ENCODE measurements at places on chromosomes 7 and 10. TPM values are rescaled to one million over a fixed set of nuclear protein-coding genes. Genes with fewer than 3 reads are reported as not detected.
A peak's percentile ranks its signal among the peaks of the same experiment; 100 is the strongest.

- no peaks in the 10 kb centered on the region for H3K36me3 ChIP-seq
- H3K27me3 ChIP-seq = no peaks in the 10 kb centered on the region
- peaks cover 5% of the 10 kb centered on the region for H3K4me1 ChIP-seq
- H3K27ac ChIP-seq = no peak overlapping the region
- no peak overlapping the region for H3K4me3 ChIP-seq
These were observed 6.1 kb downstream of the NPY start for GRCh38 chr7:24290004-24290641.

GRCh38 chr10:103917302-103918052, 507 bp downstream of the STN1 start:
- no peaks in the 10 kb centered on the region for H3K36me3 ChIP-seq
- peaks cover 36% of the 10 kb centered on the region for H3K4me1 ChIP-seq
- peak overlapping the region; percentile 79 for H3K27ac ChIP-seq
- peak overlapping the region; percentile 89 for H3K4me3 ChIP-seq

- no peaks in the 10 kb centered on the region for H3K36me3 ChIP-seq
- H3K4me3 ChIP-seq = no peak overlapping the region
- no peak overlapping the region for H3K27ac ChIP-seq
- no peak for DNase-seq
- H3K4me1 ChIP-seq = no peaks in the 10 kb centered on the region
- no peaks in the 10 kb centered on the region for H3K27me3 ChIP-seq
These were observed 330.4 kb downstream of the KIF20B start for GRCh38 chr10:90031776-90032175.

GRCh38 chr7:50396856-50397255, 53.3 kb downstream of the FIGNL1 start:
- H3K27me3 ChIP-seq = no peaks in the 10 kb centered on the region
- peak overlapping the region; percentile 73 for H3K27ac ChIP-seq
- no peak for DNase-seq
- H3K4me1 ChIP-seq = peaks cover 66% of the 10 kb centered on the region
- no peak overlapping the region for H3K4me3 ChIP-seq

- no peak for DNase-seq
- no peak overlapping the region for H3K27ac ChIP-seq
- H3K27me3 ChIP-seq = no peaks in the 10 kb centered on the region
- no peaks in the 10 kb centered on the region for H3K4me1 ChIP-seq
- no peak overlapping the region for H3K4me3 ChIP-seq
- H3K36me3 ChIP-seq = no peaks in the 10 kb centered on the region
These were observed 109.4 kb upstream of the FAM133B start for GRCh38 chr7:92699560-92699959.

GRCh38 chr10:125165584-125166573, 5.5 kb upstream of the CTBP2 start:
- no peak overlapping the region for H3K4me3 ChIP-seq
- no peak for DNase-seq
- H3K27ac ChIP-seq = no peak overlapping the region
- H3K4me1 ChIP-seq = no peaks in the 10 kb centered on the region
- H3K36me3 ChIP-seq = no peaks in the 10 kb centered on the region

DNA sequence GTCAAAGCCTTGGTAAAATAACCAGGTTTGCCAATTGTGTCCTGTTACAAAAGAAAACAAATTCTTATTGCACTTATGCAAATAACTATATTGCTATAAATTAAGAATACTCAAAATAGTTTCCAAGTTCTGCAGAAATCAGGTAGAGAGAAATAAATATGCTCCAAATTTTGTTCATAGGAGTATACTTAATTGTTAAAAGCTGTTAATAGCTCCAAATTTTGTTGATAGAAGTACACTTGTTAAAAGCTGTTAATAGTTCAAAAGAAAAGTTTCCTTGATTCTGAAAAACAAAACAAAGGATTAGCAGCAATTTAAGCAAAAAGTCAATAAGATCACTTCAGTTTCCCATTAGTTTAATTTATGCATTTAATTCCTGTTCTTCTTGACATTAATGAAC, 46.4 kb upstream of the ZNF138 start:
- no peak for DNase-seq
- no peak overlapping the region for H3K27ac ChIP-seq
- no peaks in the 10 kb centered on the region for H3K4me1 ChIP-seq
- H3K36me3 ChIP-seq = no peaks in the 10 kb centered on the region
- H3K4me3 ChIP-seq = no peak overlapping the region
- no peaks in the 10 kb centered on the region for H3K27me3 ChIP-seq

DNA sequence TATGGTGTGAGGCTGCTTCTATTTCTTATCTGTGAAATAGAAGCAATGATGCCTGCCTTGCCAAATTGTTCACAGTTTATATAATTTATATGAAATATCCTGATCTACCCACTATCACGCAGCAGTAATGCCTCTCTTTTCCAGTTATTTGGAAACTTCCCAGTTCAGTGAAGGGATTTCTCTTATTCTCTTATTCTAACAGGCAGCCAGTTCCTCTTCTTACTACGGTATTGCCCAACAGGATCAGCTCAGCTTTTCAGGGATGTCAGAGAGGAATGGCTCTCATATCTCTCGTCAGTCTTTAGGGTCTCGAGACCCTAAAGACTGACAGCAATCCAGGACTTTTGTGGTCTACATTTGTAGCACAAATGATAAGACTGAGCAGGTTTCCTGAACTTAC, 215.6 kb downstream of the CREB5 start:
- no peaks in the 10 kb centered on the region for H3K4me1 ChIP-seq
- H3K27ac ChIP-seq = no peak overlapping the region
- no peak for DNase-seq
- H3K4me3 ChIP-seq = no peak overlapping the region

DNA sequence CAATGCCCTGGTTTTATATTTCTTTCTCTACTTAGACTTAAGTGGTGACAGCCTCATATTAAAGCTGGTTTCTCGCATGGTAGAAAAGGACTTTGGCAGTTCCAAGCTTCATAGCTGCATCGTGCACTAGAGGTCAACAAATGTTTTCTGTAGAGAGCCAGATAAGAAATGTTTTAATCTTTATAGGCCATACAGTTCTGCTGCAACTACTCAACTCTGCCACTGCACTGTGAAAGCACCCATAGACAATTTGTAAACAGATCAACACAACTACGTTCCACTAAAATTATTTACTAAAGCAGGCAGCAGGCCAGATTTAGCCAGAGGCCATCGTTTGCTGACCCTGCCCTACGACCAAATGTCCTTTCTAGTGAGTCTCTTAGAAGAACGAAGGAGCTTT, 36.7 kb downstream of the CSGALNACT2 start:
- H3K36me3 ChIP-seq = peaks cover 13% of the 10 kb centered on the region
- H3K4me3 ChIP-seq = no peak overlapping the region
- H3K4me1 ChIP-seq = peaks cover 9% of the 10 kb centered on the region
- no peaks in the 10 kb centered on the region for H3K27me3 ChIP-seq

GRCh38 chr10:64040781-64041180, 519.6 kb downstream of the REEP3 start:
- H3K4me3 ChIP-seq = no peak overlapping the region
- H3K27me3 ChIP-seq = no peaks in the 10 kb centered on the region
- H3K4me1 ChIP-seq = no peaks in the 10 kb centered on the region
- DNase-seq = no peak
- H3K36me3 ChIP-seq = no peaks in the 10 kb centered on the region

GRCh38 chr7:80488406-80488805, 23.5 kb downstream of the GNAT3 start:
- H3K36me3 ChIP-seq = no peaks in the 10 kb centered on the region
- H3K27ac ChIP-seq = no peak overlapping the region
- DNase-seq = no peak
- no peaks in the 10 kb centered on the region for H3K4me1 ChIP-seq

- DNase-seq = no peak
- no peak overlapping the region for H3K4me3 ChIP-seq
- H3K36me3 ChIP-seq = no peaks in the 10 kb centered on the region
- no peaks in the 10 kb centered on the region for H3K27me3 ChIP-seq
- H3K4me1 ChIP-seq = no peaks in the 10 kb centered on the region
- no peak overlapping the region for H3K27ac ChIP-seq
These were observed 201.1 kb downstream of the LRRN3 start for GRCh38 chr7:111292026-111292470.

GRCh38 chr7:80916770-80917741, 1.8 kb downstream of the SEMA3C start:
- H3K27me3 ChIP-seq = no peaks in the 10 kb centered on the region
- no peaks in the 10 kb centered on the region for H3K4me1 ChIP-seq
- no peak overlapping the region for H3K27ac ChIP-seq
- H3K4me3 ChIP-seq = no peak overlapping the region
- no peak for DNase-seq

DNA sequence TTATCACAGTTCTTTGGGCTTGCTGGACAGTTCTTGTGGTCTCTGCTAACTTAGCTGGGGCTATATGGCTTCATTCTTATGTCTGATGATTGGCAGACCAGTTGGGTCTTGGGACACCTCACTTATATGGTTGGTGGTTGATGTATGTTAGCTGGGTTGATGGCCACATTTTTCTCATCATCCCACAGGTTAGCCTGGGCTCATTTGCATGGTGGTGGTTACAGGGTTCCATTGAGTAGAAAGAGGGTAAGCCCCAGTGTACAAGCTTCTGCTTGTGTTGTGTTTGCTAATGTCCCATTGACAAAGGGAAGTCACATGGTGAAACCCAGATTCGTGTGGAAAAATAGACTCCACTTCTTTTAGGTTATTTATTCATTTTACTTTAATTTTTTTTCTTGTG, 40.6 kb downstream of the TMEM60 start:
- H3K27ac ChIP-seq = no peak overlapping the region
- no peaks in the 10 kb centered on the region for H3K36me3 ChIP-seq

DNA sequence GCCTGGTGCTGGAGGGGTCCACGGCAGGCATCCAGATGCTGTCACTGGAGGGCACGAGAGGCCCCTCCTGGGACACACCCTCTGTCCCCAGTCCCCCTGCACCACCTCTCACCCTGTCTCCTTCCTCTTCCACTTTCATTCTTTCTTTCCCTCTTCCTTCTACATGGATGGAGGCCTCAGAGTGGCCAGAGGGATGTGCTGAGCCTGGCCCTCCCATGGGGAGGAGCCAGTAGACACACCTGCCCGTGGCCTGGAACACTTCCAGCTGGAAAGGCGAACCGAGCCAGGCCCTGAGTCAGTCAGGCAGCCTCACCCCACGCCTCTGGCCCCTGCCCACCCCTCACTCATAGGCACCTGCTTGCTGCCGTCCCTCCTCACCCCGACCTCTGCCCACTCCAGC, 55.9 kb upstream of the MXI1 start:
- no peak overlapping the region for H3K4me3 ChIP-seq
- H3K27ac ChIP-seq = no peak overlapping the region
- H3K27me3 ChIP-seq = peaks cover 10% of the 10 kb centered on the region
- peaks cover 7% of the 10 kb centered on the region for H3K4me1 ChIP-seq
- H3K36me3 ChIP-seq = no peaks in the 10 kb centered on the region
- no peak for DNase-seq

- no peaks in the 10 kb centered on the region for H3K36me3 ChIP-seq
- no peaks in the 10 kb centered on the region for H3K27me3 ChIP-seq
- no peak overlapping the region for H3K4me3 ChIP-seq
- H3K4me1 ChIP-seq = no peaks in the 10 kb centered on the region
- no peak for DNase-seq
These were observed 538.5 kb upstream of the FOXK1 start for GRCh38 chr7:4143511-4144171.

GRCh38 chr10:97574374-97575126, 2.0 kb downstream of the ANKRD2 start:
- no peak overlapping the region for H3K4me3 ChIP-seq
- H3K27ac ChIP-seq = no peak overlapping the region
- H3K36me3 ChIP-seq = peaks cover 4% of the 10 kb centered on the region
- H3K4me1 ChIP-seq = no peaks in the 10 kb centered on the region

- H3K27me3 ChIP-seq = no peaks in the 10 kb centered on the region
- no peaks in the 10 kb centered on the region for H3K4me1 ChIP-seq
- DNase-seq = no peak
- peaks cover 81% of the 10 kb centered on the region for H3K36me3 ChIP-seq
These were observed 57.3 kb upstream of the NCAPG2 start for GRCh38 chr7:158761945-158762344.

DNA sequence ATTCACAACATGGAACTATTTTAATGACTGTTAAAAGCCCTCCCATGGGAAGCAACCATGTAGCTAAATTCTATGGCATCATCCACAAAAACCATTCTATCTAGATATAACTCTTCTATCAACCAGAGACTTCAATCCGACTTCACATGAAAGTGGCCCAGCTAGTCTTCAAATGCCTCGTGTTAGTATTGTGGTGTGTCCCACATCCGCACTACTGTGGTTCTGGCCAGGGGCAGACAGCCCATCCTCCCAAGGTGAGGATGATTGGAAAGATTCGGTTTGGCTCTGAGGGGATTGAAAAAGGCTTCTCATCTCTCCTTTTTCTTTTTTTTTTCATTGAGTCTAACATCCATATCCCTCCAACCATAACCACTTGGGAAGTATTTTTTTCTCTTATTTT, 253.0 kb upstream of the KLF6 start:
- no peak for DNase-seq
- no peak overlapping the region for H3K4me3 ChIP-seq
- peaks cover 4% of the 10 kb centered on the region for H3K4me1 ChIP-seq
- no peaks in the 10 kb centered on the region for H3K27me3 ChIP-seq

DNA sequence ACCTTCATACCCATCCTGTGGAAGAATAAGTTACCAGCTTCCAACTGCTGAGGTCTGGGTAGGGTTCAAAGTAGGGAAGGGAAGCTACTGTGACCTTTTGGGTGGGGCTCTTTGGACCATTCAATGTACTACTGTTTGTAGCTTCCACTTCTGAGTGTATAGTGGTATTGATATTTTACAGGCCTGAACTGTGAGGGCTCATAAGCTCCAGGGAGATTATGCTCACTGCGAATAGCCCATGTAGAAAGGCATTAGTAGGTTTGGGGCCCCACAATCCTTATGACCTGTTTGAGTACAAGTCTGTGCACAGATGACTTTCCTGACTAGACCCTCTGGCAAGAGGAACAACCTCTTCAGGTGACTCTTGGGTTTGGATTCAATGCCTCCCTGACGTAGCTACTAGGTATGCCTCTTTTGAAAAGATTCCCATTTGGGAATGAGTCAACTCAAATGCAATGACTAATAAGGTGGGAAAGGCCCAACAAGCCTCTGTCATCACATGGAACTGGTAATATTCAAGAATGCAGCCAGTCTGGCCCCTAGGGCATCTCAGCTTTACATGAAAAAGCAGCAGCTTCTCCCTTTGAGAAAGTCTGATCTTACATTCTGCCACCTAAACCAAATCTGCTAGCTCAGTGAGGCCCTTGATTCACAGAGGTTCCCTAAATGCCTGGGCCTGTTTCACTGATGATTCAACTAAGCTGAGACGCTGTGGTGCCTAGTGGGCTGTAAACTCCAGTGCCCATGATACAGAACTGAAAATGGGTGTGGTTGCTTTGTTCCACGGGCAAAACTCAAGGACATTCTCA, 79.8 kb downstream of the ABI1 start:
- no peaks in the 10 kb centered on the region for H3K36me3 ChIP-seq
- H3K27ac ChIP-seq = no peak overlapping the region
- H3K4me1 ChIP-seq = peaks cover 29% of the 10 kb centered on the region
- no peaks in the 10 kb centered on the region for H3K27me3 ChIP-seq
- DNase-seq = no peak

The SLC13A1 gene
- total RNA-seq = not detected

The FAM24B gene
- 10.4 TPM for total RNA-seq

The GIMAP8 gene
- 65.3 TPM for total RNA-seq

All from naive thymus-derived CD4-positive, alpha-beta T cell (primary cell).